ELF-1 (cell line): ENCODE measurements at places on chromosomes 2 and 18.
A peak's percentile ranks its signal among the peaks of the same experiment; 100 is the strongest.

GRCh38 chr18:10131460-10132395 is 217.9 kb downstream of the VAPA start:
- DNase-seq: peak; percentile 62

- DNase-seq: no peak
These were observed 36.6 kb downstream of the SCTR start for GRCh38 chr2:119487434-119488244.

GRCh38 chr18:49006641-49007454 is 56.1 kb upstream of the SMAD7 start:
- no peak for DNase-seq

- no peak for DNase-seq
These were observed 749 bp upstream of the PTMA start for GRCh38 chr2:231707625-231707926.

GRCh38 chr18:3525870-3526420 is 76.0 kb downstream of the TGIF1 start:
- peak; percentile 14 for DNase-seq

DNA sequence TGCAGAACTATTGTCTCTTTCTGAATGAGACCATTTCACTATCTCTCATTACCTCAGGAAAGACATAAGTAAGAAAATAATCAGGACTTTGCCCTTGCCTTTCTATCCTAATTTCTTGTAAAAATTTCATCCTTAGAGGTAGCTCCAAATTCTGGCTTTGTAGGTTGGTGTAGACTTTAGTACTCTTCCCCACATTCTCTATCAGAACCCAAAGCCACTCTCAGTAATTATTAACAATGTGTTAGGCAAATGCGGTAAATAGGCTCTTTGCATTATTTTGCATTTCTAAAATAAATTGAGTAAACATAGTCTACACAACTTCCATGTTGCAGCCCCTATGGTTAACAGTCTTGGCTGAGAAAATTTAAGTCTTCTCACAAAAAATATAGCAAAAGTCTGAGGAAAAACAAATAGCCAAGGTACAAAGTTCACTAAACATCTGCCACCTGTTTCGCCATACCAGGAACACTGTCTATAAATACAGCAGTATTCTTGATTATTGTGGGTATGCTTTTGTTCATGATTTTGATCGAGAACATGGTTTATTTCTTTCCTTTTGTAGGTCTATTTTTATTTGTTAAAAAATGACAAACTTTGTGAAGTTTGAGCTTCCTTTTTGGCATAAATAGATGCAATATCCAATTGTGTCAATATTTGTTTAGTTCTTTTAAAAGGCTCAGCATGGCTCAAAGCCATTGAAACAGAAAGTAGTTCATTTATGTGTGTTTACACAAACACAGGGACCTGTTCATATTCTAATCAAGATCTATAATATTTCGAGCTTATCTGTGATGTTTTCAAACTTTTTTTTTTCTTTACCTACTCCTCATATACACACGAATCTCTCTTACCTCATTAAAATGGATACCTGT is 1061.5 kb downstream of the CNTNAP5 start:
- DNase-seq: no peak
